ENCODE measurements at places on chromosomes 2 and 18.

DNA sequence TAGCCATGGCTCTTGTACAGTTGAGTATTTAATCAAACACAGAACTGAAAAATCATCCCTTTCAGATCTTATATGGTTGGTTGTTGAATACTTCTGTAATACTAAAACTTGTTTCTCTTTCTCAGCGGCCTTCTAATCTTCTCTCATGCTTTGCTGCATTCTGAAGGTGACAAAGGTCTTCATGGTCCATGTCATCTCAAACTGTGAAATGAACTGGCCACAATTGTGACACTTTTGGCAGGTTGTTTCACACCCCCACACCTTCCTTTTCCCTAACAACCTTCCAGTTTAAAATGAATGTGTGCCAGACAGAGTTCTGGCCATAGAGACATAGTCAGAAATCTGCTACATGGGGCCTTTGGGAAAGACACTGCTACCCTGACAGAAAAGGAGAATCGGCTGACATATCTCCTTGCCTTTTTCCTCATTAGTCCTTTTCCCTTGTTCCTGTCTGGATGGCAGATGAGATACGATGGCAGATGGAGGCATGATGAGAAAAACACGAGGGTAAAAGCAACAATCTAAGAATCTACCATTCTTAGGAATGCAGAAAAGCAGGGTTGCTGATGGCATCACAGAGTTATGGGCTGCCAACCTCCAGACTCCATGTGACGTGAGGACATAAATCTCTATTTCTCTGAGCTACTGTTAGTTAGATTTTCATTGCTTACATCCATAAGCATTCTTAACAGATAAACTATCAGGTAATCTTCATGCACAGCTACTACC lies 106.5 kb downstream of the PIGN start:
- no peak for DNase-seq

DNA sequence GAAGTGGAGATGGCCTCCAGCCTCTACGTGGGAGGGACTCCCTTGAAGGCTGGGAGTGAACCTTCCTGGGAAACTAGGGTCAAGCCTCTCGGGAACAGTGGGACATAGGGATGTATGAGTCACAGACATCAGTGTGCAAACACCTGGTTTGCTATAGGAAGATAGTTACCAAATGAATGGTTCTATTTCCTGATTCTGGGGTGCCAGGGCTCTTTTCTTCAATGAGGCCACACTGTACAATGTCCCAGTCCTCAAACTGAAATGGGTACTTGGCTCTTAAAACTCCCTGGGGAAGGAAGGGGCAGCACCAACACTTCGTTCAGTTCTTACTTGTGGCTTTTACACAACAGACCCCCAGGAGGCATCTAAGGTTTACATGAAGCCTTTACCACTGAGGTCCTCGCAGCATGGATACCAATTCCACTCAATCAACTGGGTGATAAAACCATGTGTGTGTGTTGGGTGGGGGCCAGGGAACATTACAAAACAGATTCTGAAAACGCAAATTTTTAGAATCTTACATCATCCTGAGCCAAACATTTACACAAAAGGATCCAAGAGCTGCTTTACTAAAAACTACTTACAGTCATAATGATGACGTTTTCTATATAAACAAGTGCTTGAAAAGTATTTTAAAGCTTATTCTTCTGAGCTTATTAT lies 10.4 kb downstream of the ERFE start:
- no peak for DNase-seq

DNA sequence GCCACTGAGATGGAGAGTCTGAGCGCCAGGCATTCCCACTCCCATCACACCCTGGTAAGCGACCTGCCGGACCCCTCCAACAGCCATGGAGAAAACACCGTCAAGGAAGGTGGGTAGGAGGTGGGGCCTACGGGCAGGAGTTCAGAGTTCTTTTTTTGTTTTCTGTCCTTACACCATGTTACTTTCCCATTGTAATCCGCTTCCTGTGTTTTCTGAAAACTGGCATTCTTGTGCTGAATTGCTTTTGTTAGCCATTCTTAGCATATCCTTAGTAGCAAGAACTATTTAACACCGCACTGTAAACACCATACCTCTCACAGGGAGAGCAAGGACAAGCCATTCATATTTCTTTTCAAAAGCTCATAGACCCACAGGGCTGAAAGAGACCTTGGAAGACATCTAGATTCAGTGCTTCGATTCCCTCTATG lies 46.2 kb downstream of the UNC80 start:
- DNase-seq, result no peak

- no peak for DNase-seq
Measured at GRCh38 chr18:70468861-70469547, 180.2 kb downstream of the SOCS6 start.

- DNase-seq, result peak; percentile 84
Measured at GRCh38 chr2:21270708-21271122, 146.9 kb downstream of the TDRD15 start.

DNA sequence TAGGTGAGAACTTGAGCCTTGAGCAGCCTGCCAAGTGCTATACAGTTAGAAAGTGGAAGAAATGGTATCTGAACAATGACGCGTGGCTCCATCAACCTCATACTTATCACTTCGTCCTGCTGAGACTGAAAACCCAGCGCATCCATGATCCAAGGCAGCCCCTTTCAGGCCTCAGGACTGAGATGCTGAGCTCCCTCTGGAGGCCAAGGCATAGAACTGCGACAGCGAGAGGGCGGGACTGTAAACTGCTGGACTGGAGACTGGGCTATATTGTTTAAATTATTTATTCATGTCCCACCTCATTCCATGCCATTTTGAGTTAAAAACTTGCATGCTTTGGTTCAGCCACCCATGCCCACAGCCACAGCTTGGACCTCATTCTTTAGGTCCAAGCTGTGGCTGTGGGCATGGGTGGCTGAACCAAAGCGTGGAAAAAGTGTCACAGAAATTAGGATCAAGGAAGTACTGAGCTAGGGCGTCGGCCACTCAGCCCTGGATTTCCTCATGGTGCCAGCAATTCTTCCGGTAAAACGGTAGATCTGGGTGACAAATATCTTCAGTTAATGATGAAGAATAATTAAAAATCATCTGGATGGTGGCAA lies 195.5 kb downstream of the L3MBTL4 start:
- DNase-seq, result peak; percentile 15

DNA sequence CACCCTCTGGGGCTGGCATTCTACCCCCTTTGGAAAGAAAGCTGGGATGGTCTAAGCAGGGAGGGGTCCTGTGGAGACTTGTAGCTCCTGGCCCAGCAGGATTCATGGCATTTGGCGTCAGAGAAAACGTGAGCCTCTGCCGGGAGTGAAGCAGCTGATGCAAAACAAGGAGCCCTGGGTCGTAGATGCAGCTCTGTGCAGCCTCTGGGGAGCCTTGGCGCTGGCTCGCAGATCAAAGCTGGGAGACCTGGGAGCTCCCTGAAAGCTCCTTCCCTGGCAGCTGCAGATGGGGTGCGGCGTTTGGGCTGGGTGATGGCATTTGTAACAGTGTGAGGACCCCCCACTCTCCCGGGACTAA lies 148.3 kb downstream of the KLHL29 start:
- no peak for DNase-seq
